ENCODE measurements at places on chromosomes 5 and 9. TPM values are rescaled to one million over a fixed set of nuclear protein-coding genes. Genes with fewer than 3 reads are reported as not detected.

The PRELID1 gene
- total RNA-seq: 118 TPM

The IFNK gene
- not detected for total RNA-seq

The PCDHB6 gene
- total RNA-seq: 0.25 TPM

The MYORG gene
- 3.9 TPM for total RNA-seq

The ADAMTS13 gene
- 3.0 TPM for total RNA-seq
